ENCODE measurements at places on chromosomes 3 and 15.
A peak's percentile ranks its signal among the peaks of the same experiment; 100 is the strongest.

DNA sequence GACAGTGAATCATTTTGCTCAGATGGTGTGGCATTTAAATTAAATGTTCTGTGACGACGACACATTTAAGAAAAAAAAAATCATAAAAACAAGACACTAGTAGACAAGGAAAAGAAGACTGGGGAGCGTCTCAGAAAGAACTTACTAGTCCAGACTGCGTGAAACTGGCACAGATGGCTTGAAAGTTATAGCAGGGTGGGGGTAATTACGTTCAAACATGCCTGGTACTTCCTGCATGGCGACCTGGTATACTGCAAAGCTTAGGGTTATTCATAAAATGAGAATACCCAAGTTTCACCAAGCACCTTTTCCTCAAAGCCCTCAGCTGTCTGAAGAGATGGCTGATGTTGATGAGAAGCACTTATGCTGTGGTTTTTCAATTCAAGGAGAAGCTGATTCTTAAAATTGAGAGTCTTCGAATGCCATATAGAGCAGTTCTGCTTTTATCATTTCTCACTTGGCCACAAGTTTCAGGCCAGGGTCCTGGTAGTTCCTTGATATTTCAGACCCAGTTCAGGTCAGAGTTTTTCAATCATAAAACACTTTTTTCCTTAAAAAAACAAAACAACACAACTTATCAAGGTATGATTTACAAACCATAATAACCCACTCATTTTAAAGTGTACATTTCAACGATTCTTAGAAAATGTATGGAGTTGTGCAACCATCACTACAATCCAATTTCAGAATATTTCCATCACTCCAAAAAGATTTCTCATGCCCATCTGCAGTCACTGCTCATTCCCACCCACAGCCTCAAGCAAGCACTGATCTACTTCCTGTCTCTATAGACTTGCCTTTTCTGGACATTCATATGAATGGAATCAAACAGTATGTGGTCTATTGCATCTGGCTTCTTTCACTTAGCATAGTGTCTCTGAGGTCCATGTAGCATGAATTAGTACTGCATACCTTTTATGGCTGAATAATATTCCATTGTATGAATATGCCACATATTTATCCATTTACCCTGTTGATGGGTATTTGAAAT lies 24.7 kb downstream of the PCOLCE2 start:
- DNase-seq, result no peak

- no peak for DNase-seq
Observed at GRCh38 chr3:150232992-150233451, 175.1 kb upstream of the TSC22D2 start.

- DNase-seq, result no peak
Observed at GRCh38 chr3:173958805-173959204, 561.3 kb downstream of the NLGN1 start.

DNA sequence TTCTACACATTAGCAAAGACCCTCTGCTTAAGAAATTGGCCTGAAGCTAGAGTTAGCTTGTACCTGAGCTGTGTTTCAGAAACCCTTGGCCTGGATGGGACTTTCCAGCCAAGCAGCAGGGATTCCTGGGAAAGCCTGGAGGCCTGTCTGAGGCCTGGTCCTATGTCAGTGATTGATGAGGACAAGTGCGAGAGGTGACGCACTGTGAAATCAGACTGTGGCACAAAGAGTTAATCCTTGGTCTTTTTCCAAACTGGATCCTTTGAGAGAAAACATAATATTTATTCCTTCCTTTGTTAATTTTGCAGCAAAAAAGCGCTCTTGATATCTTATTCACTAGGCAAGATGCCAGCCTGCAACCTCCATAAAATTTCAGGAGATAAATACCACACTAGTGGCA lies 225.0 kb upstream of the ATP11B start:
- DNase-seq, result no peak

DNA sequence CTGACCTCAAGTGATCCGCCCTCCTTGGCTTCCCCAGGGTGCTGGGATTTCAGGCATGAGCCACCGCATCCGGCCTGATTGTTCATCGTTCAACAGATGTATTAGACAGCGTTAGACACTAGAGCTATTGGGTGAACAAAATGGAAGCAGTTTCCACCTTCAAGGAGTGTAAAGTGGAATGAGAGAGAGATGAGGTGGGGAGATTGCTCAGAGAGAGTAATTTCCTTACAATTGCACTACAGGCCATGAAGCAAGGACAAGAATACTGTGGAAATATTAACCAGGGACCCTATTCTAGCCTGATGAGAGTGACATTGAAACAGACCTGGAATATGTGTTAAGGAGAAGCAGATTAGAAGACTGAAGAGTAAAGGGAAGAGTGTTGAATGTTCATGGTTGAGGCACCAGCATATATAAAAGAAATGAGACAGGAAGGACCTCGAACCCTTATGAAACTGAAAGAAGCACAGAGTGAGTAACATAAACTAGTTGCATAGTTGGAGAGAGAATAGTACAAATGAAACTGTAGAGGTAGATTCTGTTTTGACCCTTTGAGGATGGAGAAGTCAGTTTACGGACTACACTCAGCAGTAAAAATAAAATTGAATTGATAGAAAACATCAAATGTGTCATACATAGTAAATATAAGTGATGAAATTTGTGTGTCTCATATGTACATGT lies 7.2 kb downstream of the RTF1 start:
- DNase-seq, result no peak

- no peak for DNase-seq
Observed at GRCh38 chr3:66854601-66855151, 143.4 kb upstream of the KBTBD8 start.

GRCh38 chr3:79086514-79086913 lies 681.3 kb downstream of the ROBO1 start:
- peak; percentile 25 for DNase-seq

GRCh38 chr3:54225841-54226528 lies 103.6 kb downstream of the CACNA2D3 start:
- no peak for DNase-seq

GRCh38 chr3:103295974-103296570 lies 861.3 kb downstream of the ZPLD1 start:
- DNase-seq, result no peak

DNA sequence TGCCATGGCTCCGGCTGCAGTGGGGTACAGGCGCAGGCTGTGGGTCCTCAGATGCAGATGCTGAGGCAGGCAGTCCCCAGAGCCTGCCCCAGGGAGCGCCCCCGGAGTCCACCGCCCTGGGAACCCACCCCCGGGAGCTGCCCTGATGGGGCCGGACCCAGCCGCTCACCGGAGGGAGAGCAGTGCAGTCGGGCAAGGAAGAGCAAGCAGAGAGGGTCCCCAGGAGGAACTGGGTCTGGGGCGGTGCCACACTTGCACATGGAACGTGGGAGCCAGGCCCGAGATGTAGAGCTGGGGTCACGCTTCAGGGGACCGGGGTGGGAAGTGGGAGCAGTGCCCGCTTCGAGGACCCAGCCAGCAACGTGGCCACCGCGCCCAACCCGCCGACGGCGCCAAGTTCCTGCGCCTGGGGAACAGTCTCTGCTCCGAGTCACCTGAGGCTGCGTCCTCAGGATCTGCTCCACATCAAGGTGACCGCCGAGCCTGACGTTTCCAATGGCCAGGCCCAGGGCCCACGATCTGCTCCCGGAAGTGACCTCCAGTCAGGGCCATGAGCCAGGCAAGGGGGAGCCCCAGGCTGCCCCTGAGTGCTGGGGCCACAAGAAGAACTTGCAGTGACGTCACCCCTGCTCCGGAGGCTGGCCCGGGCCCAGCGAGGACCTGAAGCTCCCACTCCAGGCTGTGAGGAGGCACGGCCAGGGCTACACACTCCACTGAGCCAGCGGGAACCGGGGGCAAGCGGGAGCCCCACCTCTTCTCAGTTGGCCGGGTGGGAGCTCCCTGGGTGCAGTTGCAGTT lies 27.0 kb upstream of the TFG start:
- DNase-seq, result no peak

DNA sequence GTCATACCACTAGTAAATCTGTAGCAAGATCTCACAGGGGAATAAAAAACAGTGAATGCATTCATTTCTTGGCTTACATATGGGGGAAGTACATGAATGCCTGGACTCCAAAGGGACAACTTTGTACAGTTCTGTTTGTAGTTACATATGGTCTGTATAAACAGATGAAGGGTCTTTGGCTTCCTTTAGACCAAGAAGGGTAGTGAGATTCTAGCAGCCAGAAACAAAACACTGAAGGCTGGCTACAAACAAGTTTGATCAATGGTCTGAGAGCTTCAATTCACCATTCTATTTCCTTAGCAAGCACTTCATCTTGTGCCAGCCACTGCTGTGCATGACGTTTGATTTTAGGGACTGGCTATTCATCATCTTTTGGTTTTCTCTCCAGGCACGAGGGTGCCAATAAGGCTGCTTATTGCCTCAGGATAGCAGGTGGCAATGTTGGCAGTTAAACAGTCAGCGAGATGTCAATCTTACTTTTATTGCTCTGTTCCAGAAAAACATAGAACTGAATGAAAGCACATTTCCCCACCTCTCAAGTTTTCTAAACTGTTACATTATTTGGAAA lies 313.7 kb upstream of the COL8A1 start:
- no peak for DNase-seq

GRCh38 chr3:7897655-7898054 lies 604.0 kb upstream of the LMCD1 start:
- no peak for DNase-seq

DNA sequence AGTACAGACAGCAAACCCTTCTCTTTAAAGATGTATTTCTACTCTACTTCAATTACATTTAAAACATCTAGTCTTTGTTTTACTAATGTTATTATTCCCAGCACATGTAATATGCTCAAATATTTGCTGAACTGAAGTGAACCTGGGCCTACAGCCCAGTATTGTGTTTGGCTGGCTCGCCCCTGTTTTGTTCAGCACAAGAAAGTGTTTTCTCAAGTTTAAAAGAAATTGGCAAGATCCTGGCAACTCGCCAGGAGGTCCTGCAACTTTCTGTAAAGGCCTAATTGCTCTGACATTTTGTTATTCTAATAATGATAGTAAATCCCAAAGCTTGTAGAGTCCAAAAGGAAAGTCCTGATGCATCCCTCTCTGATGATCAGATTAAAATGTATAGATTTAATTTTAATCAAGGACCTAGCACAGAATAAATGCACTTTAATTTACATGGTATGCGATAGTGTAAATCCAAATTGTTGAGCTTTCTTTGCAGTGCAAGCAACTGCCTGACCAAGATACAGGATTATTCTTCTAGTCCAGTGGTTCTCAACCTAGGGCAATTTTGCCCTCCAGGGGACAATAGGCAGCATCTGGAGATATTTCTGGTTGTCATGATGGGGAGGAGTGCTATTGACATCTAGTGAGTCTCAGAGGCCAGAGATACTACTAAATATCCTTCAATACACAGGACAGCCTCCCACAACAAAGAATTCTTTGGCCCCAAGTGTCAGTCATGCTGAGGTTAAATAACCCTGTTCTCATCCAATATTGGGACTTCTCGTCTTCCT lies 35.7 kb upstream of the TMOD3 start:
- no peak for DNase-seq

DNA sequence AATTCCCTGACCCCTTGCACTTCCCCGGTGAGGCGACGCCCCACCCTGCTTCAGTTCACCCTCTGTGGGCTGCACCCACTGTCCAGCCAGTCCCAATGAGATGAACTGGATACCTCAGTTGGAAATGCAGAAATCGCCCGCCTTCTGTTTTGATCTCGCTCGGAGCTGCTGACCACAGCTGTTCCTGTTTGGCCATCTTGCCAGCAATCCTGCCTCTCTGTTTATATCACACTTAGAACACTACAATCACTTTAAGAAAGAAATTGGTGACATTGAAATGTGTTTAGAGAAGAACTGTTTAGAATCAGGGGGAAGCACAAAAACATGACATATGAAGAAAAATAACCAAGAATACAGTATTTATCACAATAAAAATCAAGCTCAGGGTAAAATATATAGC lies 127.5 kb upstream of the SUCLG2 start:
- DNase-seq, result no peak

DNA sequence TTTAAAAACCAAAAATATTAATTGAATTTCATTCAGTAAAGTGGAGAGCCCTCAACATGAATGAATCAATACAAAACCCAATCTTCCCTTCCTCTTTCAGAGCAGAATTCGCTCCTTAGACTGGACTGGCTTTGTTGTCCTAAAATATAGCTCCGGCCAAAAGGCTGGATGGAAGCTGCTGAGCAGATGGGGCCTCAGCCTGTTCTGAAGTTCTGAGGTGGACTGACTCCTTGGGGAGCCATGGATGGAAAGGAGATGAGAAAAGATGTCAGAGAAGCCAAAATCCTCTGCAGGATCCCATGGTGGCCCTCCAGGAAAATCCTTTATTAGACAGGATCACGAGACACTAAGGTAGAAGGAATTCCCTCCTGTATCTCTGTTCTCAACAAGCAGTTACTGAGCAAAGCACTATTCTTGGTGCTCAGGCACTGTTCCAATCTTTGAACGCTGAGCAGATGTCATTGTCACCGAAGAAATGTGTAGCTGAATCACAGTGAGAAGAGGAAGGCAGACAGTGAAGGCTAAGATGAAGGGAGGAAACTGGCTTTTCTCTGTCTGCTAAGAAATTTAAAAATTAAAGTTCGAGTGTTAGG lies 122.0 kb downstream of the SEMA6D start:
- no peak for DNase-seq

DNA sequence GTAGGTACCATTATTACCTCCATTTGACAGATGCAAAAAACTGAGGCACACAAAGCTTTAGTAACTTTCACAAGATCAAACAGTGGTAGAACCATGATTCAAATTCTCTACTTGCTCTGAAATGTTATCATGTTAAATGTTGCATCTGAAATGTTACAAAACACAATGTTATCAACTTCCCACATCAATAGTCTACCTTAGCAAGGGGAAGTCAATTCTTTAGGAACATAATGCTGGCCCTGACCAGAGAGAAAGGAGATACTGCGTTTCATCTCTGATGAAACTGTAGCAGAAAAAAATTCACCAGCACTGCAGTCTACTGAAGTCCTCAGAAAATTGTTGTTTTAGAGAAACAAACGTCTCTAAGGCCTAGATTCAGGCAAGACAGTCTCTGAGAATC lies 174.1 kb downstream of the SATB1 start:
- no peak for DNase-seq

GRCh38 chr3:26118165-26118564 lies 328.3 kb downstream of the OXSM start:
- DNase-seq, result no peak

- no peak for DNase-seq
Observed at GRCh38 chr15:42108189-42108588, 13.8 kb upstream of the PLA2G4D start.

Data from naive thymus-derived CD8-positive, alpha-beta T cell (primary cell).